ENCODE measurements at places on chromosomes 3 and 15.

DNA sequence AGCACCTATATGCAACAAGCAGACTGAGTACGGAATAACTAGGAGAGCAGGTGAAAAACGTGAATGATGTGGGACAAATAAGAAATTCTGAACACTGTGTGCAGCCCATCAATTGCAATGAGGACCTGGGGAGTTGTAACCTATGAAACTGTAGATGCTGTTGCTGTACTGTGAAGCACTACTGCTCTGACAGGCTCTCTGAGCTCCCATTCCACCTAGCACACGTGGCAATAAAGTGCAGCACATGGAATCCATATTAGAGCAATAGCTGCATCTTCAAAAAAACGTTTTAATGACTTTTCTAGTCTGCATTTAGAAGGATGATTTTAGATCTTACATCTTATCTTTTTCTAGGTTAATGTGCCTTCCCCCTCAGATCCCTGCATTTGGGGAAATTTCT is 748.7 kb upstream of the GOLIM4 start:
- DNase-seq = no peak

- no peak for DNase-seq
Measured at GRCh38 chr3:174325171-174325570, 534.0 kb upstream of the NAALADL2 start.

- no peak for DNase-seq
Measured at GRCh38 chr15:28936481-28936881, 50.7 kb downstream of the APBA2 start.

DNA sequence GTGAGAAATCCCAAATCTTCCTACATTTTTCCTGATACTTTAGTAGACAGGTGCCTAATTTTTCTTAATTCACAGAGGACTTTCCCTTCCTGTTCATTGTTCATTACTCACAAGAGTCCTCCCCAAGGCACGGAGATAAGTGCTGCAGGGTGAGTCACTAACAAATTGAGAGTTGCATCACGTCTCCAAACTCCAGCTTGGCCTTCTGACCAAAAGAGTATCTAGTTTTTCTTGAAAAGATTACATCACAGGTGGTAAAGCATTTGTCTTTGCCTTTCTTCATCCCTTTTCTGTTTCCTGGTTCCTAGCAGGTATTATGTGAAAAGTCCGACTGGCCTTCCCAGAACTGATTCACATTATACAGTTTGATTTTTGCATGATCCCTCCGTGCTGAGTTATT is 24.9 kb upstream of the RASGRP1 start:
- DNase-seq = peak; percentile 9

GRCh38 chr3:139561255-139561817 is 21.8 kb upstream of the RBP1 start:
- no peak for DNase-seq

DNA sequence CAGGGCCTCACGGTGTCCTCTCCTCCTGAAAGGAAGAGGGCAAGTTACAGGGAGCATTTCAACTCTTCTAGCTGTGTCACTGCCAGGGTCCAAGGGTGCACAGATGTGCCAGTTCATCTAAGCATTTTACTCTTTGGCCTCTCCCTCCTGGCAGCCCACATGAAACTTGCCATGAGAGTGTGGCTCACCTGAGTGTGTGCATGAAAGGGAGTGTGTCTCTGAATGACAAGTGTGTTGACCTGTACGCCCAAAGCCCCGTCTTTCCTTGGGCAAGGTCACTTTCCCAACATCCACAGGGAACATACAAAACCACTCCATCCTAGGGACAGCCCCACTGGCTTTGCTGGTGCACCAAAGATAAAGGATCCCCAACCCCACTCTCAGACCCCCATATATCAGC is 280.0 kb downstream of the NTRK3 start:
- no peak for DNase-seq

- DNase-seq = no peak
Measured at GRCh38 chr15:81410318-81410753, 36.3 kb upstream of the TMC3 start.

All from T1000 (cell line).